MG63 (cell line): ENCODE measurements at places on chromosomes 1 and 21. TPM values are rescaled to one million over a fixed set of nuclear protein-coding genes. Genes with fewer than 3 reads are reported as not detected.

Gene KRTAP7-1
- not detected in 2 replicates for total RNA-seq

Gene COL8A2
- 0.99 and 1.4 TPM in 2 replicates for total RNA-seq

Gene BARHL2
- not detected in 2 replicates for total RNA-seq

Gene GPR25
- not detected in 2 replicates for total RNA-seq

Gene CFHR5
- total RNA-seq: not detected in 2 replicates

Gene NOC2L
- 176 and 277 TPM in 2 replicates for total RNA-seq

Gene AADACL3
- not detected in 2 replicates for total RNA-seq

Gene HES5
- not detected in 2 replicates for total RNA-seq

Gene HSD11B1
- not detected in 2 replicates for total RNA-seq

Gene HSPB7
- total RNA-seq: 1.9 and 4.5 TPM in 2 replicates

Gene NRAS
- total RNA-seq: 77.3 and 111 TPM in 2 replicates

Gene IL6R
- 6.0 and 10.0 TPM in 2 replicates for total RNA-seq

Gene AMIGO1
- total RNA-seq: 0.20 and 1.3 TPM in 2 replicates

Gene CELA2A
- total RNA-seq: not detected in 2 replicates

Gene TEDDM1
- total RNA-seq: not detected in 2 replicates

Gene RGSL1
- total RNA-seq: not detected in 2 replicates

Gene KCNH1
- total RNA-seq: not detected in 2 replicates

Gene RAVER2
- total RNA-seq: 7.4 and 7.6 TPM in 2 replicates

Gene PAPPA2
- 0.53 and 0.62 TPM in 2 replicates for total RNA-seq

Gene ZNF695
- total RNA-seq: 6.1 and 9.0 TPM in 2 replicates

Gene TNNI3K
- not detected in 2 replicates for total RNA-seq

Gene FABP3
- total RNA-seq: 18.5 and 72.0 TPM in 2 replicates

Gene PRDM15
- total RNA-seq: 3.3 and 7.8 TPM in 2 replicates

Gene SLC45A1
- 0.76 TPM in 1 of 2 replicates, not detected in the other for total RNA-seq

Gene ZNF683
- not detected in 2 replicates for total RNA-seq

Gene CELA2B
- not detected in 2 replicates for total RNA-seq

Gene STIL
- 9.6 and 14.2 TPM in 2 replicates for total RNA-seq

Gene C8A
- total RNA-seq: not detected in 2 replicates

Gene CORT
- 0.33 TPM in 1 of 2 replicates, not detected in the other for total RNA-seq

Gene CD1E
- not detected in 2 replicates for total RNA-seq

Gene FOXO6
- total RNA-seq: not detected in 2 replicates

Gene ANKRD34A
- 0.30 TPM in 1 of 2 replicates, not detected in the other for total RNA-seq

Gene CFHR1
- total RNA-seq: not detected in 2 replicates

Gene KHDRBS1
- 123 and 150 TPM in 2 replicates for total RNA-seq

Gene PINK1
- 73.3 and 84.0 TPM in 2 replicates for total RNA-seq

Gene CYP4B1
- not detected in 2 replicates for total RNA-seq

Gene LCE1F
- not detected in 2 replicates for total RNA-seq

Gene GNAT2
- 0.10 TPM in 1 of 2 replicates, not detected in the other for total RNA-seq

Gene HJV
- not detected in 2 replicates for total RNA-seq

Gene SLAMF9
- not detected in 2 replicates for total RNA-seq

Gene SERPINC1
- total RNA-seq: not detected in 2 replicates

Gene FMN2
- total RNA-seq: 15.6 and 15.7 TPM in 2 replicates

Gene TM2D1
- 16.5 and 37.7 TPM in 2 replicates for total RNA-seq

Gene LGALS8
- 22.8 and 27.4 TPM in 2 replicates for total RNA-seq

Gene CGN
- 0.05 TPM in 1 of 2 replicates, not detected in the other for total RNA-seq

Gene CD164L2
- total RNA-seq: not detected in 2 replicates

Gene SELL
- total RNA-seq: 0.10 and 1.5 TPM in 2 replicates

Gene ZNF692
- 14.3 and 14.7 TPM in 2 replicates for total RNA-seq

Gene DIO1
- not detected in 2 replicates for total RNA-seq

Gene GPR161
- total RNA-seq: 5.2 and 5.8 TPM in 2 replicates

Gene SLC45A3
- 1.7 and 3.2 TPM in 2 replicates for total RNA-seq
